ENCODE measurements at places on chromosomes 11 and 22. TPM values are rescaled to one million over a fixed set of nuclear protein-coding genes. Genes with fewer than 3 reads are reported as not detected.

The WBP2NL gene
- total RNA-seq = 0.50 TPM

The MFRP gene
- not detected for total RNA-seq

The FAM227A gene
- total RNA-seq = 2.4 TPM

The LMO2 gene
- total RNA-seq = not detected

The PARVG gene
- not detected for total RNA-seq

The FADD gene
- 79.7 TPM for total RNA-seq

The THYN1 gene
- 93.5 TPM for total RNA-seq

The PRCP gene
- total RNA-seq = 31.7 TPM

The CSF2RB gene
- not detected for total RNA-seq

The OR5B21 gene
- not detected for total RNA-seq

The MYH9 gene
- 797 TPM for total RNA-seq

The OR52J3 gene
- not detected for total RNA-seq

The GTSE1 gene
- total RNA-seq = 16.8 TPM

The PRR33 gene
- total RNA-seq = not detected

The TIGD3 gene
- total RNA-seq = 0.37 TPM

The KCNQ1OT1 gene
- total RNA-seq = 2.8 TPM

The UPB1 gene
- not detected for total RNA-seq

The C2CD2L gene
- total RNA-seq = 4.7 TPM
